ENCODE measurements at places on chromosomes 6 and 20.

GRCh38 chr6:143696664-143697000, 18.9 kb downstream of the PHACTR2 start:
- DNase-seq: no peak

- no peak for DNase-seq
These were observed 167.8 kb downstream of the GJA10 start for GRCh38 chr6:90062051-90062450.

DNA sequence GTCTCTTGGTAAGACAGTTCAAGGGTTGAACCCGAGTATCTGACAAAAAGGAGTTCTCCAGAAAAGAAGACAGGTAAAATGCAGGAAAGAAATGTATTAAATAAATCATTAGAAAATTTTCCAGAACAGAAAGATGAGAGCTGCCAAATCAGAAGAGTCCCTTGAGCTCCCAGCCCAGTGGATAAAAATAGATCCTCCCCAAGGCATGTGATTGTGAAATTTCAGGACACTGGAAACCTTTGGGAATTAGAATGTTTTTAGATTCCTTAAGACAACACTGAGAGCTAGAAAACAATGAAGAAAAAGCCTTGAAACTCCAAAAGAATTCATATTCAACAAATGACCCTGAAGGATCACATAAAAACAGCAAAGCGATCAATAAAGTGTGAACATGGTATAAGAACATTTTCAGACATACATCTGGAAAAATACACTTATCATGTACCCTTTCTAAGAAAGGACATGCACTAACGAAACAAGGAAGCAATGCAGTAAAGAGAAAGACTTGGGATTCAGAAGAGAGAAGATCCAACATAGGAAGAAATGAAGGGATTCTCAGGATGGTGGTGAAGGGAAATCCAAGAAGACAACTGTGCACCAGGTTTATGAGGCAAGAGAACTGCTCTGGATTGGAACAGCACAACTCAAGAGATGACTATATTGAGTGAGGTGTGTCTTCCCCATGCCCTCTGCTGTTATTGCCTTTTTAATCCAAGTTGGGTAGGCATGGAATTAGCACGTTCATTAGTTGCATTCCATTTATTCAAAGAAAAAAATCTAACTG, 390.4 kb downstream of the SYNE1 start:
- DNase-seq: peak; percentile 46

GRCh38 chr20:11905460-11906179, 12.1 kb upstream of the BTBD3 start:
- peak; percentile 44 for DNase-seq
